BJ (cell line): ENCODE measurements at places on chromosomes 6 and 20.

- no peak for DNase-seq
Measured at GRCh38 chr6:166259296-166259977, 48.8 kb downstream of the PRR18 start.

GRCh38 chr6:89260832-89261231 is 43.7 kb upstream of the GABRR1 start:
- DNase-seq, result no peak

- no peak for DNase-seq
Measured at GRCh38 chr6:6332811-6333244, 12.4 kb upstream of the F13A1 start.

DNA sequence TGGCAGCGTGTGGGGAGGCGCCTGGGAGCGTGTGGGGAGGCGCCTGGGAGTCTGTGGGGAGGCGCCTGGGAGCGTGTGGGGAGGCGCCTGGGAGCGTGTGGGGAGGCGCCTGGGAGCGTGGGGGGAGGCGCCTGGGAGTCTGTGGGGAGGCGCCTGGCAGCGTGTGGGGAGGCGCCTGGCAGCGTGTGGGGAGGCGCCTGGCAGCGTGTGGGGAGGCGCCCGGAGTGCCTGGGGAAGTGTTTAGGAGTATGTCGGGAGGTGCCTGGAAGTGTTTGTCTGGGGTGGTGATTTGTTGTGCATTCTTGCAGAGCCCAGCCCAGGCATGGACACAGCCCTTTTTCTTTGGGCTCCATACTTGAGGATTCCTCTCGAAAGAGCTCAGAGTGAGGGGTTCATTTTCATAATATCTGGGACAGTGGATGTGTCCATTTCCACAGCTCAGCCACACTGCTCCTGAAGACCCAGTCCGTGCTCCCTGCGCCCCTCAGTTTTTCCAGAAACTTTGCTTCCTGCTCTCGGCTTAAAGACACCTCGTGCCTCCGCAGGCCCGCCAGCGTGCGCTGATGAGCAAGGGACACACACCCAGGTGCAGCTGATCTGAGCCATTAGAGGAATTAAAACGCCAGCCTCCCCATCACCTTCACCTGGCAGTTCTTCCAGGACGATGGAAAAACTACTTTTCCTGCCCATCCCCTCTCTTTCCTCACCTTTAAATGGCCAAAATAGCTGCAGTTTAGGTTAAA is 172.2 kb upstream of the THBS2 start:
- DNase-seq, result no peak

DNA sequence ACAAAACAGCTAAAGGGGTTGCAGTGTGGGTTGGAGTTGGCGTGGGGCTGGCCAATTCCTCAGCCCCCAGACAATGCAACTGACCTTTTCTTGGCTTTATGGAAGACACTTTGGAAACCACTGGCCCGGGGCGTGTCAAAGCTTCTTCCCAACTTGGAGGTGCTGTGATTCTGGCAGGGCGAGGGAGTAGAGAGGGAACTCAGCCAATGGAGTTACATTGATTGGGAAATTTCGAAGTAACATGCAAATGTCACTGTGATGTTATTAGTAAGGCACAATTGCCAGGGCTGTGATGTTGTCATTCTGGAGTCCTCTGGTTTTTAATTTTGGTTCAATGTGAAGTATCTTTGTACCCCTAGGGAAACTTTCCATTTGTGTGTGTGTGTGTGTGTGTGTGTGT is 41.5 kb upstream of the EPB41L1 start:
- no peak for DNase-seq

DNA sequence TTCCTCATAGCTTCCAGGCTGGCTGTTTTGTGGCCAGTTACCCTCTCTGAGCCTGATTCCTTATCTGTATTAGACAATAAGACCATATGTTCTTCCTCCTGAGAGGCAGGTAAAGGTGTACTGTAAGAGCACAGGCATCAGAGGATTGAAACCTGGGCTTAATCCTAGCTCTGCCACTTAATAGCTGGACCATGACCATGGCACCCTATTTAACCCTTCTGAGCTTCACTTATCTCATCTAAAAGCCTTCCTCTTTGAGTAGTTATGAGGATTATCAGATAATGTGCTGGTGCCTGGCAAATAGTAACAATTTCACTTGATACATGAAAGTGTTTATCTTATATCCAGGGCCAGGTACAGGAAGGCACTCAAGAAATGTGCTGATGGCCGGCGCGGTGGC is 34.9 kb downstream of the BCL2L1 start:
- no peak for DNase-seq
